ENCODE measurements at places on chromosomes 11 and 22. TPM values are rescaled to one million over a fixed set of nuclear protein-coding genes. Genes with fewer than 3 reads are reported as not detected.

APOBEC3H gene
- not detected for total RNA-seq

FAM181B gene
- total RNA-seq, result not detected

TRIM66 gene
- total RNA-seq, result 50.8 TPM

SLC22A8 gene
- not detected for total RNA-seq

DNA sequence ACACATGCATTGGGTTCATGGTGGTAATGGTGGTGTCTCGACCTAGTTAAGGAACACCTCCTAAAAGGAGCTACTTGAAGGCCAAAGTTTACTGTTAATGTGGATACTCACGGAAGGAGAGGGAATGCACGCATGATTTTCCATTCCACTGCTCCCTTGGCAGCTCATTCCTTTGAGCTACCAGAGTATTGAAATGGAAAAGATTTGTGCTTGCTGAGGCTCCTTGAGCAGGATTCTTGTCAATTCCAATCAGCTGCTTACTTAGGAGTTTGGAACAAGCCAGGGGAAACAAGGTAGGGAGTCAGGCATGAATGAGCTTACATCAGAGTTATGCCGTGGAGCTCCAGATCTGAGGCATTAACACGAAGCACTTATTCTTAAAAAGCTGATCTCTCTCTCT is 108.8 kb downstream of the GRIA4 start:
- DNase-seq, result no peak
- H3K36me3 ChIP-seq, result no peaks in the 10 kb centered on the region
- H3K27me3 ChIP-seq, result no peaks in the 10 kb centered on the region
- H3K4me1 ChIP-seq, result no peaks in the 10 kb centered on the region
- H3K27ac ChIP-seq, result no peak overlapping the region

DNA sequence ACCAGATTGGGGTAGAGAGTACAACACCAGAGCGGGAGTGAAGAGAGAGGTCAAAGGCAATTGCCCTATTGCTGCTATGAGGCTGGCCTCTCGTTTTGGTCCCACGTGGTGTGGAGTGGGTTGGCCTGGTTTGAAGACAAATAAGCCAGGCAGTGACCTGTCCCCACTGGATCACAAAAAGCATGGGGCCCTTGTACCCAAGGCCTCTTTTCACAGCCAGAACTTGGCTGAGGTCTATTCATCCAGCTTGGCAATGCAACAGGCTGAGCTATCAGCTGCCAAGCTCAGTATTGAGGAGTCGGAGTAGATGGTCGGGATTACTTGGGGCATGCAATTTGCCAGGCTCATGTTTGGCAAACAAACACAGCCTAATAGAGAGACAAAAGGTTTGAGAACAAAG is 19.2 kb upstream of the GALNT18 start:
- H3K36me3 ChIP-seq, result peaks cover 20% of the 10 kb centered on the region
- H3K4me1 ChIP-seq, result no peaks in the 10 kb centered on the region
- DNase-seq, result no peak
- H3K4me3 ChIP-seq, result no peak overlapping the region
- H3K27me3 ChIP-seq, result peaks cover 39% of the 10 kb centered on the region
- H3K27ac ChIP-seq, result no peak overlapping the region

- H3K4me3 ChIP-seq, result no peak overlapping the region
- H3K36me3 ChIP-seq, result no peaks in the 10 kb centered on the region
- no peak for DNase-seq
- H3K27ac ChIP-seq, result no peak overlapping the region
Measured at GRCh38 chr22:41768430-41768829, 32.0 kb upstream of the CCDC134 start.

- no peaks in the 10 kb centered on the region for H3K27me3 ChIP-seq
- peaks cover 74% of the 10 kb centered on the region for H3K4me1 ChIP-seq
- no peak overlapping the region for H3K4me3 ChIP-seq
- H3K36me3 ChIP-seq, result no peaks in the 10 kb centered on the region
- peak overlapping the region; percentile 82 for H3K27ac ChIP-seq
Measured at GRCh38 chr22:21823740-21824444, 43.6 kb downstream of the MAPK1 start.

DNA sequence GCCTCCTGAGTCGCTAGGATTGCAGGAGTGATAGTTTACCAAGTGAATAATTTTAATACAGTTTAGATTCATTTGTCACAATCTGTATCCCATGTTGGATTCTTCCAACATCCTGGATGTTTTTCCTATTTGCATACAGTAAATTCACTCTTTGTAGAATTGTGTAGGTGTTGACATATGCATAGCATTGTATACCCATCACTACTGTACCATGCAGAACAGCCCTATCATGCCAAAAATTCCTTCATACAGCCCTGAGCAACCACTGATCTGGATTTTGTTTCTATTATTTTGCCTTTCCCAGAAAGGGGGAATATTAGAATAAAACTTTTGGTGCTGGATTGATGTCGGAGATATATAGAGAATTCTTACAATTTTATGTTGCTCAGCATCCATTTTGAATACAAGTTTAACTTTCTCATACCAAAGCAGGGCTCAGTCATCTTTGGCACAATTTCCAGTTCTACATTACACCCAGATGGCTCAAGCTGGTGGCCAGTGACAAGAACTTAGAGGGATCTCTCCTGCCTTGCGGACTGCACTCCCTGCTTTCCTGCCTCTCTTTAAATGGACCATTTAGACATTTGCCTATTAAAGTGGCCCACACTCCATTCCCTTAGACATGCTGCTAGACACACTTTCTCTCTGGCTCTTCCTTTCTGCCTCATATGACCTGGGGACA is 45.4 kb upstream of the CFAP300 start:
- H3K4me3 ChIP-seq, result no peak overlapping the region
- H3K27ac ChIP-seq, result no peak overlapping the region
- no peaks in the 10 kb centered on the region for H3K27me3 ChIP-seq
- no peaks in the 10 kb centered on the region for H3K4me1 ChIP-seq
- H3K36me3 ChIP-seq, result no peaks in the 10 kb centered on the region
- DNase-seq, result no peak

GRCh38 chr22:35619336-35620094 is 2.4 kb upstream of the MB start:
- H3K4me1 ChIP-seq, result peaks cover 7% of the 10 kb centered on the region
- no peaks in the 10 kb centered on the region for H3K36me3 ChIP-seq
- H3K27me3 ChIP-seq, result peaks cover 16% of the 10 kb centered on the region
- no peak for DNase-seq
- H3K4me3 ChIP-seq, result no peak overlapping the region

DNA sequence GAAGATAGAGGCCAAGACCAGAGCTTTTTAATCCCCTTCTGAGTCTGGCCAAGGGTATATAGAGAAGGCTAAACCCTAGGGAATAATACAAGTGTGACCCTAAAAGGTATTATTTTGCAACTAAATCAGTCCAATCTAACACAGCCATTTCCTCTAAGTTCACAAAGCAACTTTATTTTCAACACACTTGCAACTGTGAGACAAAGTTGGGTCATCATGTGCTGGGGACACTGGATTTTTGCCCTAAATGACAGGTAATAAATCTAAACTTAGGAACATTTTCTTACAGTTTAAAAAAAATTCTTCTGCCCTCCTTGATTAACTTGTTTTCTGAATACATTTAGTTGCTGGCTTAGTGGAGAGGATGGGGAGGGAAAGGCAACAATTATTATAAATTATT is 78.3 kb downstream of the DDIAS start:
- DNase-seq, result no peak
- H3K27ac ChIP-seq, result peak overlapping the region; percentile 66
- H3K36me3 ChIP-seq, result peaks cover 16% of the 10 kb centered on the region
- peaks cover 7% of the 10 kb centered on the region for H3K4me1 ChIP-seq
- no peak overlapping the region for H3K4me3 ChIP-seq

DNA sequence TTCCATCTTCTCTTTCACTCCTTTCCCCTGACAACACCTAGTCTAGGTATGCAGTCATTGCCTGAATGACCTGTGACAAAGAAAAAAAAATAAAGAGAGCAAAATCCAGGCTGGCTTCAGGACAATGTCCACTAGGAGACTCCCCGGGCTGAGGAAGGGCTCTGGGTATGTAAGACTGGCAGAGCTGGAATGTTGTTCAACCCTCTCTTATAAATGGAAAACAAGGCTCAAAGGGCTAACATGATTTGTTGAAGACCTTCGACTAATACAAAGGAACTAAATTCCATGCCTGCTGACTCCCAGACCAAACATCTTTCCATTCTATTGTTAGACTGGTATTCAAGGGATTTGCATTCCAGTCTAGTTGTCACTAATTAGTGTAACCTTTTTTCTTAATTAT is 122.2 kb downstream of the ARL14EP start:
- DNase-seq, result no peak
- no peak overlapping the region for H3K27ac ChIP-seq
- peaks cover 10% of the 10 kb centered on the region for H3K27me3 ChIP-seq
- no peak overlapping the region for H3K4me3 ChIP-seq
- H3K4me1 ChIP-seq, result no peaks in the 10 kb centered on the region

DNA sequence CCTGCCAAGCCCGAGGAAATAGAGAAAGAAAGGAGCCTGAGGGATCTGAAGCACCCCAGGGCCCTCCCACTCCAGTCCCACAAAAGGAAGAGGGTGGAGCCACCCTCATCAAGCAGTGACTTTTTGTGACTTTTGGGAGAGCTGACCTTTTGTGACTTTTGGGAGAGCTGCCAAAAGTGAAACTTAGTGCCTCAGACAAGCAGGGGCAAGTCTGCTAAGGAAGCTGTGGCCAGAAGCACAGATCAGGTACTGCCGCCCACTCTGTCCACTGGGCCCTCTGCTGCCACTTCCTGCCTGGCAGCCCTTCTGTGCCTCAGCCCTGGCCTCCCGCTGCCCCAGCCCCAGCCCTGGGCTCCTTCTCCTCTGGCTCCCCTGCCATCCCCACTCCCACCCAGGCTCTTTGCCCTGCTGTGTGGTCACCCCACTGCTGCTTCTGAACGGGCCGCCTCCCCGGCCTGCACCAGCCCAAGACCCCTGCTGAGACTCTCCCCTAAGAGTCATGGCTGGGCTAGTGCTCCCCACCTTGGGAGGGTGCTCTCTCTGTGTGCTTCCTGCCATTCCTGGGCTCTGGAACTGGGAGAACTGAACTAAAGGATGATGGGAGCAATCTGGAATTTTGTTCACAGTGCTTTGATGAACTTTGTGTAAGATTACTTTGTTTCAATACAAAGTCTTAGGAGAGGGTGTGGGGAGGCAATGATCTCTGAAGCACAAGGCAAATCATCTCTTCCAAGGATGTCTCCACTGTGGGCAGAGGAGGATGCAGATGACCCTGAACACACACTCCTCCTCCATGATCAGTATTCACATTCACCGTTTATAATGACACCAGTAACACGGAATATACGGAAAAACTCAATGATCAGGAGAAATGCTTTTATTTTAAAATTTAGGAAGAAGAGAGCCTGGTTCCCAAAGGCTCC is at the start of gene APOBEC3H:
TSS of gene APOBEC3H (plus strand) at position 147 of the 923 bp plus-strand sequence. CDS start 3,035 bp downstream, outside the sequence.
- no peaks in the 10 kb centered on the region for H3K27me3 ChIP-seq
- H3K36me3 ChIP-seq, result no peaks in the 10 kb centered on the region
- no peak for DNase-seq
- peaks cover 74% of the 10 kb centered on the region for H3K4me1 ChIP-seq
- peak within 1 kb of the TSS; percentile 90 for H3K27ac ChIP-seq
- peak within 1 kb of the TSS; percentile 22 for H3K4me3 ChIP-seq

- H3K4me3 ChIP-seq, result no peak overlapping the region
- no peak overlapping the region for H3K27ac ChIP-seq
- peak; percentile 70 for DNase-seq
Measured at GRCh38 chr11:74929431-74930363, 19.2 kb downstream of the XRRA1 start.

Measured in naive thymus-derived CD8-positive, alpha-beta T cell (primary cell).